Psoas muscle (tissue), 8 donors: ENCODE measurements at places on chromosomes 3 and 15.
A peak's percentile ranks its signal among the peaks of the same experiment; 100 is the strongest.

DNA sequence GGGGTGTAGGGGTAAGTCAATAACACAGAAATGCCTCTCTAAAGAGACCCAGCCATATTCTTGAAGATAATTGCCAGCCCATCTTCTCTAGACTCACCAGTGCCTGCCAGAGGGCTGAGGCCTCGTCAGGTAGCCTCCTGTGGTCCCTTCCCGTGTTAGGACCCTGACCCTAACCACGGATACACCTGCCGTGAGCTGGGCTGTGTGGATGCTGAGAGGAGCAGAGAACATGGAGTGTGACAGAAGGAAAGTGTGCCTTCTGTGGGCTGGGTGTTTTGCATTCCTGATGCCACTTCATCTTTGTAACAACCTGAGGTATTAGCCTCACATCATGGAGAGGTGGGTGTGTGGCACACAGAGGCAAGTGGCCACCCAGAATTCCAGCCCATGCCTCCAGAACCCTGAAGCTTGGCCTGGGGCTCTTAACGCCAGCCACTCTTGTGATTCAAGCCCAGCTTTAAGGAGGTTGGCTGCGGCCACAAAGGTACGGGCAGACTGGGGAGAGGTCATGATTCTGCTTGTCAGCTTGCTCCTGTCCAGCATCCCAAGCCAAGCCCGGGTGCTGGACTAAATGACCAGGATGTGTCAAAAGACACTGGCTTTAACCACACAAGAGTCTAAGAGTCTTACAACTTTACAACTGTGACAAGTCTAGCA, 21.1 kb upstream of the ABTB1 start:
- no peaks in the 10 kb centered on the region for H3K4me1 ChIP-seq
- DNase-seq: no peak
- no peak overlapping the region for H3K27ac ChIP-seq
- H3K27me3 ChIP-seq: no peaks in the 10 kb centered on the region
- H3K4me3 ChIP-seq: no peak overlapping the region
- H3K36me3 ChIP-seq: no peaks in the 10 kb centered on the region

DNA sequence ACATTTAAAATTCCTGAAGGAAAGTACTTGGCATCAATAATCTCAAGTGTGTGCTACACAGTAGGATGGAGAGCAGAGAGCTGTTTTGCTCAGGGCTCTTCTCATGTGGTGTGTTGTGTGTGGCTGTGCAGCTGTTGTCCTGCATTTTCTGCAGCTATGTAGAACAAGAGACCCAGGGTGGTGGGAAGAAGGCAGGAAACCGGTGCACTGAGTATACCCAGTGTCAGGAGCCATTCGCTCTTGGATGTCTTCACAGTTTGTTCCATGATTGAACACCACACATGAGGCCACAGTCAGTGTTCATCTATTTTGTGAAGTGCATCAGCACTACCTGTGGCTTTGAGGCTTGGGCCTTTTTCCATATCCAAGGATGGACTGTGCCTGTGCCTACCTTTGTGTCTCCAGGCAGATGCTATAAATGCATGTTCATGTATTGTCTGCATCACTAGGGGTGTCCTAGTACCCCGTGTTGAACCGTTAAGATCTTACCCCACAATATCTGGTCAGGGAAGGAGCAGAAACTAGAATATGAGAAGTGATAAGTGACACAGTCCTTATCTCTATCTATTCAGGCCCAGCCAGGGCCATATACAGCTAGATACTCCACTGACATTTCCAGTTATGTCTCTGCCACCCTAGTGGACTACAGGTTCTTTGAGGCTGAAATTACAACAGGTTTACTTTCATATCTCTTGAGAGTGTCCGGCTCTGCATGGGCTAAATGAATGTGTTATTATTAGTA, 194.3 kb downstream of the NR2F2 start:
- no peaks in the 10 kb centered on the region for H3K4me1 ChIP-seq
- no peaks in the 10 kb centered on the region for H3K27me3 ChIP-seq
- no peak overlapping the region for H3K27ac ChIP-seq
- H3K4me3 ChIP-seq: no peak overlapping the region
- H3K36me3 ChIP-seq: no peaks in the 10 kb centered on the region
- no peak for DNase-seq

- H3K27ac ChIP-seq: no peak overlapping the region
- H3K36me3 ChIP-seq: no peaks in the 10 kb centered on the region
- no peaks in the 10 kb centered on the region for H3K27me3 ChIP-seq
- no peak overlapping the region for H3K4me3 ChIP-seq
These were observed 67.3 kb upstream of the ADPGK start for GRCh38 chr15:72850833-72851232.

DNA sequence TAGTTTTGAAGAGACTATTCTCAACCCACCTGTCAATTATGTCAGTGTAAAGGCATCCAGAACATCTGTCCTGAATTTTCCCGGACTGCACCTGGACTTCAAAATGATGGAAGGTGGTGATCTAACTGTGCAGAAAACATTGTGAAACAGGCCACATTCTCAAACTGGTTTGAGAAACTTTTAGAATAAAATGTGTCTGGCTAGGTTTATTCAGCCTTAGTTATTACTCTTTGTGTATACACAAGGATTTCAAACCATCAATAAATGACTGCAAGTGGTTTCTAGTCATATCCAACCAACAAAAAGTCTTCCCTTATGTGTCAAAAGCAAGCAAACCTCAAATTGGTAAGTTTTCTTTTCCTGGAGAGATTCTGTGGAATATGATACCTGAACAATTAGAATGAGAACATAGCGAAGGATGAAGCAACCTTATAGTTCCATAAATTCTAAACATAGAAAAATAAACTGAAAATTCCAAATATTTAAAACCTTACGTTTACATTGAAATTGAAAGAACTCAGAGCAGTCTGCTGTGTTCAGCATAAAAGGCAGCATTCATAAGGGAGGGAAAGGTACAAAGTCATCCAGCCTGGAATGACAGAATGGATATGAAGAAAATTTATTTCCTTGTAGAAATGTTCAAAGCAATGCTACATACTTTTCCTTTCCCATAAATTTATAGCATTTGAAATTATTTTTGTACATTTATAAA, 306.6 kb upstream of the TGFBR2 start:
- no peak overlapping the region for H3K4me3 ChIP-seq
- H3K36me3 ChIP-seq: no peaks in the 10 kb centered on the region
- H3K27me3 ChIP-seq: no peaks in the 10 kb centered on the region
- H3K4me1 ChIP-seq: no peaks in the 10 kb centered on the region

- DNase-seq: no peak
- no peaks in the 10 kb centered on the region for H3K4me1 ChIP-seq
- H3K36me3 ChIP-seq: no peaks in the 10 kb centered on the region
- no peaks in the 10 kb centered on the region for H3K27me3 ChIP-seq
- no peak overlapping the region for H3K4me3 ChIP-seq
These were observed 169.8 kb upstream of the ROBO1 start for GRCh38 chr3:79937567-79937966.

GRCh38 chr3:99298661-99299060, 339.7 kb upstream of the COL8A1 start:
- H3K4me1 ChIP-seq: no peaks in the 10 kb centered on the region
- H3K4me3 ChIP-seq: no peak overlapping the region
- no peak for DNase-seq
- no peaks in the 10 kb centered on the region for H3K36me3 ChIP-seq
- H3K27ac ChIP-seq: no peak overlapping the region
- H3K27me3 ChIP-seq: no peaks in the 10 kb centered on the region

DNA sequence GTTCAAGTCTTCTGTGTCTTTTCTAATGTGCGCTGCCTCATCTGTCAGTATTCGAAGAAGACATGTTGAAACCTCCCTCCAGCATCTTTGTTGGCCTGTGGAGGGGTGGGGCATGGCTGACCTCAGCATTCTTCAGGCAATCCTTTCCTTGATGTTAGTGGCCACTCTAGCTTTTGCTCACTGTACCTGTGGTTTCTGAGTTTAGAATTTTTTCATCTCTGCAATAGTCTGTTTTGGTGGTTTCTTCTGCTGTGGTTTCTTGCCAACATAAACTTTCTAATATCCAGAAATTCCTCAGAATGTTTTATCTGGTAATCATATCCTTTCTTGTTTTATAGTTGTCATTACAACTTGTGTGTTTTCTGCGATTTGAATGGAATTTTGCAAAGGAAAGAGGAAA, 251.3 kb upstream of the NR2E3 start:
- H3K4me1 ChIP-seq: no peaks in the 10 kb centered on the region
- H3K27ac ChIP-seq: no peak overlapping the region
- DNase-seq: no peak
- no peaks in the 10 kb centered on the region for H3K36me3 ChIP-seq

- no peaks in the 10 kb centered on the region for H3K36me3 ChIP-seq
- H3K4me3 ChIP-seq: no peak overlapping the region
- H3K27me3 ChIP-seq: no peaks in the 10 kb centered on the region
- H3K4me1 ChIP-seq: no peaks in the 10 kb centered on the region
- DNase-seq: no peak
These were observed 288.0 kb upstream of the CTNNB1 start for GRCh38 chr3:40911264-40911663.

GRCh38 chr3:153551536-153552285, 389.7 kb downstream of the RAP2B start:
- no peak for DNase-seq
- H3K36me3 ChIP-seq: no peaks in the 10 kb centered on the region
- no peak overlapping the region for H3K4me3 ChIP-seq

- H3K27ac ChIP-seq: no peak overlapping the region
- H3K4me1 ChIP-seq: no peaks in the 10 kb centered on the region
- H3K4me3 ChIP-seq: no peak overlapping the region
- DNase-seq: no peak
- H3K36me3 ChIP-seq: no peaks in the 10 kb centered on the region
- no peaks in the 10 kb centered on the region for H3K27me3 ChIP-seq
These were observed 335.1 kb upstream of the DCBLD2 start for GRCh38 chr3:99236576-99236975.

- peak overlapping the region; percentile 33 for H3K27ac ChIP-seq
- H3K4me1 ChIP-seq: no peaks in the 10 kb centered on the region
- H3K4me3 ChIP-seq: peak overlapping the region; percentile 90
- no peak for DNase-seq
- no peaks in the 10 kb centered on the region for H3K27me3 ChIP-seq
These were observed 1.2 kb upstream of the MME start for GRCh38 chr3:155078711-155079467.

- no peaks in the 10 kb centered on the region for H3K27me3 ChIP-seq
- H3K4me3 ChIP-seq: no peak overlapping the region
- peaks cover 18% of the 10 kb centered on the region for H3K4me1 ChIP-seq
- H3K36me3 ChIP-seq: no peaks in the 10 kb centered on the region
These were observed 2.3 kb upstream of the SYNM start for GRCh38 chr15:99102332-99103235.

DNA sequence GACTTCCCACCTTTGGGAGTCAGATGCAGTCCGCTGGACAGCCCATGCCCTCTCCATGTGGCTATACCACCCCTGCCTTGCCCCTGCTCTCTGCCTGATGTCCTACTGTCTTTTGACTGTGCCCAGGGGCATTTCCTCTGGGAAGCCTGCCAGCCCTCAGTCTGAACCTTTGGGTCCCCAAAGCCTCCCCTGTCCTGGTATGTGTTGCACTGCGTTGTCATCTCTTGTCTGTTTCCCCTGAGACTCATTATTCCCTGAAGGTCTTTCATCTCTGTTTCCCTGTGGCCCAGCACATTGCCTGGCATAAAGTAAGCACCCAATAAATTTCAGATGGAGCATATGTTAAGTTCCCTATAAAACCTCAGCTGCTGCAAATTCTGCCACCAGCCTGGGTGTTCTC, 236.6 kb upstream of the CTDSPL start:
- no peaks in the 10 kb centered on the region for H3K27me3 ChIP-seq
- H3K27ac ChIP-seq: no peak overlapping the region
- no peaks in the 10 kb centered on the region for H3K4me1 ChIP-seq
- DNase-seq: no peak

DNA sequence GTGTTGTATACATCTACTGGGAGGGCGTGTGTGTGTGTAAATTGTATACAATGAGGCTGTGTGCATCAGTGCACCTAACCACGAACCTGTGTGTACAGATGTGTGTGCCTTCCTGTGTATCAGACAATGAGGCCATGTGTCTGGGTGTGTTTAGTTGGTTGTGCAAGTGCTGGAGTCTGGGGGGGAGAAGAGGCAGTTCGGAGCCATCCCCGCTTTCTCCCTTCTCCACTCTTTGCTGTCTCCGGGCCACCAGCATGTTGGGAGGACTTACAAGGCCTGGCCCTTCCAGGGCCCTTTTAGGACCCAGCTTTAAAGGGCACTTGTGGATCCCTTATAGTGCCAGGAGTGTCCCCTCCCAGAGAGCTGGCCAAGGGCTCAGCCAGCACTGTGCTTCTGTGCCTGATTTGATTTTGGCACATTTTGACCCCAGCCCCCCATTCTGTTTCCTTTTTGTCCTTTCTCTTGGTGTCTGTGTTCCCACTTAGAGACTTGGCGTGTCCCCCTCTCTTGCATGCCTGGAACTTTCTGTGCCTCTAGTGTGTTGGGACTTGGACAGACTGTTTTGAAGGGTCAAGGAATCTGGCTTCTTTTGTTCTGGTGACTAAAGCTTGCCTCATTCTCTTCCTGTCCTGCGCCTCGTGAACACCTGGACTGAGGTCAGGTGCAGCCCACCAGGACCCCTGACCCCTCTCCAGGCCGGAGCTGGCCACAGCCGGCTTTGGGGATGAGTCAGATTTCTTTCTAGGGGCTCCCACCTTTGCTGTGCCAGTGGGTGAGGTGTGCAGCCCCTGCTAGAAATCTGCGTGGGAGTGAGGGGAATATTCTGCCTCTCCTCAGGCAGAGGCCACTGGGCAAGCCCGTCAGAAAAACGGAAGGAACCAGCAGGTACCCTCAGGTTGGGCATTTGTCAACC, 1.5 kb downstream of the CTDSPL start:
- no peaks in the 10 kb centered on the region for H3K27me3 ChIP-seq
- no peaks in the 10 kb centered on the region for H3K36me3 ChIP-seq
- H3K4me1 ChIP-seq: peaks cover 10% of the 10 kb centered on the region
- H3K4me3 ChIP-seq: peak overlapping the region; percentile 70
- DNase-seq: peak; percentile 29

- H3K4me1 ChIP-seq: no peaks in the 10 kb centered on the region
- H3K36me3 ChIP-seq: no peaks in the 10 kb centered on the region
These were observed 295.6 kb downstream of the ZBBX start for GRCh38 chr3:167084545-167084944.

GRCh38 chr3:194321693-194322640, 29.2 kb downstream of the CPN2 start:
- no peaks in the 10 kb centered on the region for H3K36me3 ChIP-seq
- DNase-seq: no peak
- H3K27me3 ChIP-seq: no peaks in the 10 kb centered on the region
- peaks cover 19% of the 10 kb centered on the region for H3K4me1 ChIP-seq

GRCh38 chr3:197151580-197151979, 122.0 kb upstream of the MELTF start:
- H3K27ac ChIP-seq: no peak overlapping the region
- peaks cover 9% of the 10 kb centered on the region for H3K4me1 ChIP-seq
- no peaks in the 10 kb centered on the region for H3K36me3 ChIP-seq
- H3K27me3 ChIP-seq: no peaks in the 10 kb centered on the region
- DNase-seq: peak; percentile 59

GRCh38 chr15:70512772-70513362, 250.5 kb downstream of the UACA start:
- H3K27me3 ChIP-seq: no peaks in the 10 kb centered on the region
- no peaks in the 10 kb centered on the region for H3K4me1 ChIP-seq
- H3K4me3 ChIP-seq: no peak overlapping the region

GRCh38 chr15:40320931-40321371, 2.5 kb upstream of the INAFM2 start:
- DNase-seq: no peak
- peaks cover 10% of the 10 kb centered on the region for H3K4me1 ChIP-seq
- H3K4me3 ChIP-seq: no peak overlapping the region
- H3K36me3 ChIP-seq: no peaks in the 10 kb centered on the region
